ENCODE measurements at places on chromosomes 5 and 9.
A peak's percentile ranks its signal among the peaks of the same experiment; 100 is the strongest.

GRCh38 chr9:136075134-136075841 is 19.8 kb downstream of the NACC2 start:
- no peak for DNase-seq

- no peak for DNase-seq
Observed at GRCh38 chr9:130305381-130305780, 39.8 kb downstream of the HMCN2 start.

DNA sequence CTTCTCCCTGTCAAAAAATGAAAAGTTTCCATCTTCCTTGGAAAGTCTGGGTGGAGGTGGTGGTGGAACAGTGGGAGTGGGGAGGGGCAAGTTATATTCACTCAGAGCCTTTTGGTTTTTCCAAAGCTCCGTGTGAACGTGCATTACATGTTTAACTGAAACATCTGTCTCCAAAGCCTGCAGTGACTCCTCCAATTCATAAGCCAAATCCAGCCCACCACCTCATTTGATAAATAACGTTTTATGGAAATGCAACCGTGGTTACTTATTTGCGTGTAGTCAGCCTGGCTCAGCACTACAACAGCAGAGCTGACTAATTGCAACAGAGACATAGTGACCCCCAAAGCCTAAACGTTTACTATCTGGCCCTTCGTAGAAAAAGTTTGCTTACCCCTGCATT is 13.9 kb downstream of the TNFSF8 start:
- DNase-seq = no peak

- no peak for DNase-seq
Observed at GRCh38 chr5:72213482-72213881, 106.2 kb downstream of the MAP1B start.

- DNase-seq = no peak
Observed at GRCh38 chr9:130933114-130934046, 5.7 kb downstream of the FIBCD1 start.

DNA sequence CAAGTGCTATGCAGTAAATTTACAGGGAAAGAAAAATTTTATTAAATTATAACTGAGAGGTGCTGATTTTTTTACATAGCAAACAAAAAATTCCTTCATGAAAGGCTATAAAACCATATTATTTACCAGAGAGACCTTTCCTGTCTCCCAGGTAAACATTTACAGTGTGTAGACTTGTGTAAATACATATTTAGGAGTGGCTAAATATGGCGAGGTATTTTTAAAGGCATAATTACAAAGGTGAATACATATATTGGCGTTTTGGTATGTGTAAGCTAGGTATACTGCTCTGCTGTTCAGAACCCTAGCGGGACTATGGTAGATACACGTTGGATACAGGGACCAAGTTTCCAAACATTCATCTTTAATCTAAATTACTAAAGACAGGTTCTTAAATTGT is 170.6 kb upstream of the MEF2C start:
- no peak for DNase-seq

DNA sequence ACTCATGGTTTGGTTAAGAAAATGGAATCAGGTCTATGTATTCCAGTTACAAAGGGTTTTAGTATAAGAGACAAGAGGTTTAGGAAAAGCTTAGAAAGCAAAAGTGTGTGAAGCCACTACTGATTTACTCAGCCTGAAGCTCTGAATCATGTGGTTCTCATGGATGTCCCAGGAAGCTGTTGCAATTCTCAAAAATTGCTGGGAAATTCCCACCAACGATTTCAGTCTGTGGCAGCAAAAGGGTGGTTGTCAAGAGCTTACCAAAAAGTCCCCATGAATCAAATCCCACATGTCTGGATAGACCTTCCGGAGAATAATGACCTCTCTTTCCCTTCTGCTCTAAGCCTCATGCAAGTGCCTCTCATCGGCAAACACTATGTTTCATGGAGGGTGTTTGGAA is 929.9 kb downstream of the TLE4 start:
- DNase-seq = peak; percentile 7

DNA sequence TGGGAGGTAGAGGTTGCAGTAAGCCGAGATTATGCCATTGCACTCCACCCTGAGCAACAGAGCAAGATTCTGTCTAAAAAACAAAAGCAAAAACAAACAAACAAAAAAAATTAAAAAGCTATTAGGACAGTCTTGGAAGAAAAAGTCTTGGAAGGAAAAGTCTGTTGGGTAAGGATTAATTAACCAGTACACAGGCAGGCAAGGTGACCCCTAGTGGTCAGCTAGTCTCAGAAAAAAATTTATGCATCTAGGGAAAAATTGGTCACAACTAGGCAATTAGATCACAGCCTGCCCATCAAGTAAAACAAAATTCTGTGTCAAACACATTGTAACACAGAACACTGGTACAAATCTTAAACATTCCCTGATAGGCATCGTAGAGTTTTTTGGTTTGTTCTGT is 6.7 kb upstream of the ANKRD18B start:
- DNase-seq = peak; percentile 55

GRCh38 chr5:156589946-156590216 is 260.2 kb upstream of the PPP1R2B start:
- DNase-seq = no peak

DNA sequence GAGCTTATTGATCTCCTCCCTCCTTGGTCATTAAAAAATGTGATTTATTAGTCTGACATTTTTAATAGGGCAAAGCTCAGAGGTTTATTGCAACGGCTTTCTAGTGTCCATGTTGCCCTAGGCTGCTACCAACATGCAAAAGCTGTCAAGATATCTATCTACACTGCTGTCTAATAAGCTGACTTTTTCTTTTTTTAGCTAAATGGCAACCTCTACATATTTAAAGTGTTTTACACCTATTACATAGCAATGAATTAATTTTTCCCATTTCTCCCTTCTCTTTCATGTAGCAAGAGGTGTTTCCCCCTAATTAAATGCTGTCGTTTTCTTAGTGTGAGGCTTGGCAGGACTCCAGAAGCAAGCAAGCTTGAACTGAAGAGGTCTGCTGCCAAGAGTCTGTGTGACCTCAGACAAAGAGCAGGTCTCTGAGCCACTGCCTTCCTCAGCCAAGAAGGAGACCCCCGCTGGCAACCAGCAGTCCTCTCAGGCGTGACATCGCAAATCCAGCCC is 79.4 kb downstream of the GAS1 start:
- no peak for DNase-seq

GRCh38 chr5:2715856-2716255 is 35.6 kb downstream of the IRX2 start:
- DNase-seq = no peak

DNA sequence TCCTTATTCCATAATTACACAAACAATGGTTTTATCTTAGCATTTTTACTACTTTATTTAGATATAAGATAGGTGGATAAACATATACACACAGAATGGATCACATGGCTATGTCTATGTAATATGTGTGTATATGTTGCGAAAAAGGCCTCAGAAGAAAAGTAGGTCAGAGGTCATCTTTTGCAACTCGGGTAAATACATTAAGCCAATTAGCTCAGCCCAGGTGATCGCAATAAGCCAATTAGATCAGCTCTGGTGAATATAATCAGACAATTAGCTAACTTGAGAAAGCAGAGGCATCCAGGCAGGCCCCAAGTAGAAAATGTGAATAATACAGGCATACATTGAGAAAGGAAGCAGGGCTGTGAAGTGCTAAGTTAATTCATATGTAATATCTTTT is 24.3 kb downstream of the SLCO4C1 start:
- no peak for DNase-seq

Measured in suppressor macrophage treated with lipopolysaccharide for 4 hours (primary cell).